ENCODE measurements at places on chromosomes 7 and 10.

DNA sequence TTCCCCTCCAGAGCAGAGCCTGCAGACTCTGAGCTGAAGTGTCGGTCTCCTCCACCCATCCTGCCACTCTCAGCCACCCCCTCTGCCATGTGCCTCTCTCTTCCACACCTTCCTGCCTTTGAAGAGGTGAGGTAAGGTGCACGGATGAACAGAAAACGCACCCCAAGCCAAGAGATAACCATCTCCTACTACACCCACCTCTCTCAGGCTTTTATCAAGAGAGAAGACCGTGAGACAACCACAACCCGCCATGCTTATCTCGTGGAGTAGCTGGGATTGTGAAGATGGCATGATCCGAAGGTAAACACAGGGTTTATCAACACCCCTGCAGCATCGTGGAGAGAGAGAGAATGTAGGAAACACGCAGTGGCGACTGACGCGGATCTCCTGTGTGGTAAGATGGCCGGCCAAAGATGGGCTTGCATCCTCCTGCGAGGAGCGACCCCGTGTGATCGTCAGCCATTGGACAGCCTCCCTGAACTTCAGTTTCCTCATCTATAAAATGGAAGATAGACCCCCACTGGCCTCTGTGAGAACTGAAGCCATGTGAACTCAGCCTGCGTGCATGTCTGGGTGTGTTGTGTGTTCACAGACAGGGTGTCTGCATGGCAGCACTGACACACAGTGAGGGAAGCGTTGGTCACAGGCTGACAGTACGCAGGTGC lies 219.0 kb downstream of the DIP2C start:
- DNase-seq = no peak

DNA sequence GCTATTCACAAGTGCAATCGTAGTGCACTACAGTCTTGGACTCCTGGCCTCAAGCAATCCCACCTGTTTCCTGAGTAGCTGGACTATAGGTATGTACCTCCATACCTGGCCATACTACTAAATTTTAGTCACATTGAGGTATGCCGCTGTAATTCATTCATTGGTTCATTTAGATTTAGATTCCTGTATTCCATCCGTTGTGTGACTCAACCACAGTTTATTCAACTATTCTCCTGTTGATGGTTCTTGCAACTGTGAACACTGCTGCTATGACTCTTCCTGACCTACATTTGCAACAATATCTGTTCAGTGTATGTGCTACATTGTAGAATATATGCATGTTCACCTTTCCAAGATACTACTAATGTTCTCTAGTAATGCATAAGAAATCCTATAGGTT lies 8.0 kb upstream of the ZCCHC24 start:
- DNase-seq = no peak

GRCh38 chr10:99329554-99330346 lies 594 bp downstream of the CNNM1 start:
- DNase-seq = no peak

DNA sequence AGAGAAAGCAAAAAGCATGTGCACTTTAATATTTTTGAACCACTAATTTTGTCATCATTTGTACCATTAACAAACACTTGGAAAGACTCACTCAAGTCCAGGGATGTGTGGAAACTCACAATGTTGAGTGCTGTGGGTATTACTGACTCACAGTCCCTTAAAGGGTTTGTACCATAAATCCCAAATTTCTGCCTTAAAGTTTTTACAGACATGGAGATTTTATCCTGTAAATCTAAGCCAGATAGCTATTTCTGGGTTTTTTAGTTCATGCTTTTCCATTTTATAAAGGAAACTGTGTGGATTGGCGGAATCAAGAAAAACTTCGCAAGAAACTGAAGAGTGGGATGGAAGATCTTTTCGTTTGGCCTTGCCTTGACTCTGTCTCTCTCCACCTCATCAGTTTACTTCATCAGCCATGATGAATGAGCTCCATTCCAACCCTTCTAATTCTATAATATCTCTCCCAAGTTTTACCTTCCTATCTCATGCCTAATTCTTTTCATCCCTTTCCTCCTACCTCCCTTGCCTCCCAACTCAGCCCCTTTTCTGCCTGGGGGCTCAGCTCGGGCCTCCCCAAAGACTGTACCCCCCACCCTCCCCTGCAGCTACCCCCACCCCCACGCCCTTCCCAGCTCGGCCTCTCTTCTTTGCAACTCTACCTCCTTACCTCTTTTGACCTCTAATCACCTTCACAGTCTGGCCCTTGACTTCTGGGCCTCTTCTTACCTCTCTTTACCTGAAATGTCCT lies 218.5 kb upstream of the MKLN1 start:
- DNase-seq = no peak

- DNase-seq = no peak
These were observed 294.6 kb downstream of the PTEN start for GRCh38 chr10:88157981-88158465.

- DNase-seq = no peak
These were observed 69.0 kb downstream of the CREB5 start for GRCh38 chr7:28481091-28481926.

DNA sequence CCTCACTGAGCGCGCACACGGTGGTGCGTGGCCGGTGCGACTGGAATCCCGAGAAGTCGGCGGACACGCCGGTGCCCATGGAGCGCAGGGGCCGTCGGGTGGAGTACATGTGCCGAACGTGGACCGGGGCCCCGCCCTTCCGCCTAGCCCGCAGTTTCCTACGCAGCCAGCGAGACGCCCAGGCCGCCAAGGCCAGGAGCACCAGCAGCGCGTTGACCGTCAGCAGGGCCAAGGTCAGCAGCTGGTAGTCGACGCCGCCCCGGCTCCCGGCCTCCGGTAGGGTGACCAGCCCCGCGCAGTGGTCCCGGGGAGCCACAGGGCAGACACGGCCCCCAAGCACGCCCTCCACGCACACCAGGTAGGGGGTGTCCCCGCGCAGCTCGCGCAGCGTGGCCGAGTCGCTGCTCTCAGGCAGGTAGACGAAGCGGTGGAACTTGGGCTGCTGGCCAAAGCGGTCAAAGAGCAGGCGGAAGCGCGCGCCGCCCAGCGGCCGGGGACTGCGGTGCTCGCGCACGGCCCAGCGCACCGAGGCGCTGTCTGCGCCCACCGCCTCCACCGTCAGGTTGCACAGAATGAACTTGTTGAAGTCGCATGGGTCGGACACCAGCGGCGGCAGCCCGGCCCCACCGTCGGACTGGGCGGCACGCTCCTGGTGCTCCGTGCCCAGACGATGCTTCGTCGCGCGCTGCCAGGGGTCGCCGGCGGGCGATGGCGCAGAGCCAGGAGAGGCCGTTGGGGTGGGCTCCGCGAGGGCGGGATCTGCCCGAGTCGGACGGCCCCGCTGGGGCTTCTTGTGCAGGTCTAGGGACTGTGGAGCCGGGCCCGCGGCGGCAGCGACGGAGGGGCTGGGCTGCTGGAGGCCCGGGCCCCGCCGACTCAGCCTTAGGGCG lies 2.2 kb downstream of the TRIL start:
- no peak for DNase-seq

DNA sequence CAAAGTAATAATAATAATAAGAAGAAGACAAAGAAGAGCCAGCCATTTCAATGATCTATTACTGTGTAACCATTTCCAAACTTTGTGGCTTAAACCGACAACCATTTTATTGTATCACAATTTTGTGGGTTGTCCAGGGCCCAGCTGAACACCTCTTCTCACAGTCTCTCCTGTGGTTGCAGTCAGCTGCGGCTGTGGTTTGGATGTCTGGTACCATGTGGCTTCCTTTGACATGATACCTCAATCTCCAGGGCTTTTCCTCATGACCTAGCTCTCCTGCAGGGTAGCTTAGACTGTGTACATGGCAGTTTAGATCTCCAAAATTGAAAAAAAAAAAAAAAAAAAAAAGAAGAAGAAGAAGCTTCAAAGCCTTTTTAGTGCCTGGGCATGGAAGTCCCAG lies 72.6 kb upstream of the NFKB2 start:
- DNase-seq = no peak

DNA sequence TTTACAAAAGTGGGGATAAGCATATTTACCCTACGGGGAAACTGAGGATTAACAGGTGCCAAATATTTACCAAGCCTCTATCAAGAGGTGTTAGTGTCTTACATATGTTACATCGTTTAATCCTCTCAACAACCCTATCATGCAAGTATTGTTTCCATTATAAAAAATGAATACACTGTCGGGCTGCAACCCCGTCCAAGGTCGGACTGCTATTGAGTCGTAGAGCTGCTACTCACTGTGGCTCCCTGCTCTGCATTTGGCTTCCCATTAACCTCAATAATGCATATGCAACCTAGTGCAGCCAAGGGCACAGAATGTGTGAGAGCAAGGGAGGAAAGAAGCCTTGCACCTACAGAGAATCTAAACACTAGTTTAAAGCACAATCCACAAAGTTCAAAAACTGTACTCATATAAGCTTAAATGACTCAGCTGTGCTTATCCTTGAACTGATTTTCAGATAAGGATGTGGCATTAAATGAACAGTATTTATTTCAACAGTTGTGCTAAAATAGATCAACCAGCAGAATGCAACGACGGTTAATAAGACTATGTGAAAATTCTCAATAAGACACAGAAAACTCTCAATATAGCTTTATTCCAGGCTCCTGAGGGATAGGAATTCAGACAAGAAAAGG lies 49.9 kb downstream of the UBE2H start:
- DNase-seq = no peak

DNA sequence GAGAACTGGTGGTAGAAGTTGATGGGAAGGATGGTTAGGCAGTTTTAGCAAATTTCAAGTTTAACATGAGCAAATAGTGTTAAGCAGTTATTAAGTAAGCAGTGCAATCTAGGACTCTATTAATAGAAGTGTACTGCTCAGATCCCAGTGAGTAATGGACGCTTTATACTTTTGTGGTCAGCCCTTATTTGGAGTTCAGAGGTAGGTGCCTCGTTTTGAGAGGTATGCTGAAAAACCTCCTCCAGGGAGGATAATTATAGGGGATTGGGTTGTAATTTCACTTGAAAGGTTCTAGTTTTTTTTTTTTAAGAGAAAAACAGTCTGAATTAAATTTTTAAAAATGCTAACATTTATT lies 33.5 kb upstream of the CCDC7 start:
- no peak for DNase-seq

GRCh38 chr7:84422790-84423189 lies 228.2 kb upstream of the SEMA3A start:
- DNase-seq = no peak

DNA sequence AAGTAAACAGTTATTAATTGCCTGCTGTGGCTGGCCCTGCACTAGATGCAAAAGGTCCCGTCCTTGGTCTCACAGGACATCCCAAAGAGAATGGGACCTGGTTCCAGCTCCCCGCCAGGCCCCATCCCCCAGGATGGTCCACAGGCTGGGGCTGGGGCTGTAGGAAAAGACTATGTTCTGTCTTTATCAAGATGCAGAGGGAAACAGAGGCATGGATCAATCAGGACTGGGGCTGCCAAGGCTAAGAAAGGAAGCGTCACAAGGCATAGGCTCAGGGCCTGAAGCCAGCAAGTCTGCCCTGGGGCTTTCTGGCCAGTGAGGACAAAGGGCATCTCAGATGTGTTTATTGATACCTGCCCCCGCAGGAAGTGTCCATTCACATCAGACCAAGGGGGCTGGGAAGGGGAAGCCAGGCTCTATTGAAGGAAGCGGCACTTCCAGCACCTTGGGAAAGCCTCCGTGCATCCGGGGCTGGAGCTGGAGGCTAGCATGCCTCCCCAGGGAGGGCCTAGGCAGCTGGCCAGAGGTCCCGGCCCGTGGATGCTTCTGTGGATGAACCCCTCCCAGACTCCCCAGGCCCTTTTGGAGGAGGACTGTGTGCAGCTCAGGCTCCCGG lies 5.8 kb downstream of the VSIR start:
- no peak for DNase-seq

GRCh38 chr7:37441816-37442215 lies 6.8 kb downstream of the ELMO1 start:
- no peak for DNase-seq

- no peak for DNase-seq
These were observed at the start of gene DKK1 for GRCh38 chr10:52313933-52314821. TSS of gene DKK1 (plus strand) at chr10:52314281. CDS start at chr10:52314435, 154 bp downstream.

DNA sequence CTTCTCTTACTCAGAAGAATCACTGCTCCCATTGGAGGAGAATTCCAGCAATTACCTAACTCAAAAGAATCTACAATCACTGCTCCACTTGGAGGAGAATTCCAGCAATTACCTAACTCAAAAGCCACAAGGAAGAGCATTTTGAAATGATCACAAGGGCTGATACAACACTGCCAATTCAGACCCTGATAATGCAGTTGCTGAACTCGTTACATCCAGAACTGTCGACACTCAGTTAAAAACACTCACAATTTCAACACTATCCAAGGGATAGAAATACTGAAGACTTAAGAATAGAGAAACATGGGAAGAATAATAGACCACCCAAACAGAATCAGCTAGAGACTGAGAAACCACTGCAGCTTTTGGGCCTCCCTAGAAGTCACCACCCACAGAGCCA lies 27.8 kb downstream of the AFAP1L2 start:
- no peak for DNase-seq

DNA sequence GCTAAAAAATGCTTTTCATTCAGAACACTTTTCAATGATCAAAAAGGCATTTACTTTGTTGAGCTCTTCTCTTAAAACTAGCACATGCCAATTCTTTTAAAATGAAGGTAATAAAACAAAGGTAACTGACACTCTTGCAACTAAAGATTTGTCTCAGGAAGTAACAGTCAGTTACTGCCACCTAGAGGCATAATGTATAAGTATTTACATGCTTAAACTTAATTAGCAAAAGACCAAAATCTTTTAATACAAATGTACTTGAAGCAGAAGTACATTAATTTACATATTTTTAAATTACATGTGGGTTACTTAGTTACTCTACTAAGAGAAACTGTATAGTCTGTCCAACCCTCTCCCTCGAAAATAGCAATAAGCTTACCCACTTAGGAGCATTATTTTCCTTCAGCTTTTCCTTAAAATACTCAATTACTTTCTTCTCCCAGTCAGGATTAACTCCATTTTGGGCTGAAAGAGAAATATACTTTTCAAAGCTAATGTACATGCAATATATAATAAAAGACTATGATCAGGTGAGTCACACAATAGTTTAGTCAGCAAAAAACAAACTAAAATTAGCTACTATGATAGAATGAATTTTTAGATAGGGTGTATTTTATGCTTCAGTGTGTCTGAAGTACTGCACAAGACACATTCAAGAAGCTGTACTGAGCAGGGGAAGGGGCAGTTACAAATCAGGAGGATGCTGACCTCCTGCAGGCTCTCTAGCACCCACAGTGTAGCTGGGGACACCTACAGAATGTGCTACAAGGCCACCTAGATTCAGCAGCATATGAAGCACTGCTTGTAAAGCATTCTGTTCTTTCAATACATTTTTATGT lies 13.0 kb downstream of the MCMBP start:
- no peak for DNase-seq

- no peak for DNase-seq
These were observed 181.9 kb downstream of the CALN1 start for GRCh38 chr7:72230281-72230680.

- DNase-seq = no peak
These were observed 823 bp downstream of the COPG2 start for GRCh38 chr7:130667593-130668257.

DNA sequence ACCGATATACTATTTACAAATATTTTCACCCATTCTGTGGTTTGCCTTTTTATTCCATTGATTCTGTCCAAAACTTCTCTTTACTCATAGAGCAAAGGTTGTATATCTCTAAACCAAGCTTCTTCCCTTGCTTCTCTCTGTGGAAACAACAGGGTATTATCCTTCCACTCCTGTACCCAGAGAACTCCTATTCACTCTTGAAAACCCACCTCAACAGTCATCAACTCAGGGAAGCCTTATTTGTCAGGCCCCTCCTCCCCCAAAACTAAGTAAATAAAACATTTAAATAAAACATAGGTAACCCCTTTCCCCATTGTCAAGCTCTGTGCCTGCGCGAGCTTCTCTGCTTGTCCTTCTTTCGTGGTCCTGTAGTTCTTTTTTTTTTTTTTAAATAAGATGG lies 44.6 kb downstream of the GTF2IRD1 start:
- DNase-seq = no peak

- peak; percentile 52 for DNase-seq
These were observed 29.1 kb upstream of the CALD1 start for GRCh38 chr7:134750083-134751062.

Data from activated CD4-positive, alpha-beta T cell treated with anti-CD3 and anti-CD28 coated beads for 24 hours (primary cell).